NCI-H345 (cell line): ENCODE measurements at places on chromosomes 2 and 18.

GRCh38 chr2:28432362-28432761 is 39.7 kb downstream of the FOSL2 start:
- DNase-seq: no peak

DNA sequence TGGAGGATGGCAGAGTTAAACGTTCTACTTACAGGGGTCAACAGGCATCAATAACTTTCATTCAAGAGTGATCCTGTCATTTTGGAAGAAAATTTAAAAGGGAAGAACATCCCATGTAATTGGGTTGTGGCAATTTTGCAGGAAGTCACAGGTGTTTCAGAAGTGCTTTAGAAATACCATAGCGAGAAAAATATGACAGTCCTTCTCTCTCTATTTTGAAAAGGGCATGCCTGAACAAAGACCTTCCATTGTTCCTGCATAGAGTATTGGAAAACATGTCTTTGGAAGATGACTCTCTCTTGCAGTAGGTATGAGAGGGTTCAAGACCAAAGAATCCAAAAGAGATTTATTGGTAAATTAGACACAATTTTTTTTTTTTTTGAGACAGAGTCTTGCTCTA is 81.8 kb upstream of the SERTAD2 start:
- no peak for DNase-seq

GRCh38 chr2:191926671-191927070 is 79.8 kb upstream of the CAVIN2 start:
- DNase-seq: no peak

- DNase-seq: no peak
Measured at GRCh38 chr2:151792589-151792988, 35.6 kb downstream of the ARL5A start.

- no peak for DNase-seq
Measured at GRCh38 chr2:169136885-169137534, 67.6 kb downstream of the DHRS9 start.

DNA sequence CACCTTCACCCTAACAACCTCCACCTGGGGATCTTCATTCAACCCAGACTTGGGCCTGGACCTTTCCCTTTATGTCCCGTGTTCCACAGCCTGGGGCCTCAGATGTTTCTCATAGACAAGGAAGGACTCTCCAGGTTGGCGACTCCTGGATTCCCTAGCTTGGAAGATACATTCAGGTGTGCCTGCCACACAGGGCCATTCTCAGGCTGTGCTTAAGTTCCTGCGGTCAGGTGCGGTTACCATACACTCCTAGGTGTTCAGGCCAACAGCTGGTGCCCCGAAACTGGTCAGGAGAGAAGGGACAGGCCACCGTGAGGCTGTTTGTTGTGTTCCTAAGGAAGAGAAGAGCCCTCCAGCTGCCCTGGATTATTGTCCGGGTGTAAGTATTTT is 15.6 kb downstream of the SLC4A3 start:
- no peak for DNase-seq

DNA sequence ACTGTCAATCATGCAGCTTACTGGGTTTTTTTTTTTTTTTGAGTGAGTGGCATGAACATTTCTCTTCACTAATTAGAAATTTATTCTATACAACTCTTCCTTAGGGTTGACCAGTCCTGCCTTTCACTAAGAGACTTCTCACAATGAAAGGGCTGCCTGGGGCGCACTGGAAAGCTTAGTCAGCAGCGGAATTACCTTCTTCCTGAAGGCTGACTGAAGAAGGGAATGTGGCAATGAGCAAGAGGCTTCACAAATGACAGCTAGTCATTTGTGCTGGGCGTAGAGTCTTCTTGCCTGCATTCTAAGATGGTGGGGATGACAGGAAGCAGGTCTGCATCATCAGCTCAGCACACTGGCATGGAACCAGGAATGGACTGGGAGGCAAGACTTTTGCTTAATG is 15.6 kb upstream of the SCN3A start:
- no peak for DNase-seq

DNA sequence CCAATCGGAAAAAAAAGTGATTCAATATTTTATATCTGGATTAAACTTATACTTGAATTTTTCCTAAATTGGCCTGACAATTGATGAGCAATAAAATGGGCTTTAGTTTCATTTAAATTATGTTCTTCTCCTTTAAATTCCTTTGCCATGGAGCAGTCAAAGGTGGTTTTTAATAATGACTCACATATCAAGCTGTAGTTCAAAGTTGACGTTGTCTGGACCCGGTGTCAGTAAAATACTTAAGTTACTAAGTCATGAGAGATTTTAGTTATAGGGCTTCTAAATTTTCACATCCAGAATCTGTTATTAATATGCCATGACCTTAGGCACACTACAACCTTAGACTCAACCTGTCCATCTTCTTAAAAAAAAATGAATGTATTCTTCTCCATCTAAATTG is 62.5 kb downstream of the CDH2 start:
- DNase-seq: no peak

- peak; percentile 48 for DNase-seq
Measured at GRCh38 chr18:58670404-58671110, 708 bp upstream of the MALT1 start.

GRCh38 chr2:119012345-119013301 is 70.6 kb downstream of the MARCO start:
- peak; percentile 9 for DNase-seq

DNA sequence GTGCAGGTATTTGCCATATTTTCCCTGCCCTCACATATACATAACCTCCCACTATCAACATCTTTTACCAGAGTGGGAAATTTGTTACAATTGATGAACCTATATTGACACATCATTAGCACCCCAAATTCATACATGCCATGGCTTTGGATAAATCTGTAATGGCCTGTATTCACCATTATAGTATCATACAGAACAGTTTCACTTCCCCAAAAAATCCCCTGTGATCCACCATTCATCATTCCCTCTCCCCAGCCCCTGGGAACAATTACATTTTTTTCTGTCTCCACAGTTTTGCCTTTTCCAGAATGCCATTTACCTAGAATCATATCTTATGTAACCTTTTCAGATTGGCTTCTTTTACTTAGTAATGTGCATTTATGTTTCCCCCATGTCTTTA is 494.5 kb downstream of the RNF144A start:
- no peak for DNase-seq

DNA sequence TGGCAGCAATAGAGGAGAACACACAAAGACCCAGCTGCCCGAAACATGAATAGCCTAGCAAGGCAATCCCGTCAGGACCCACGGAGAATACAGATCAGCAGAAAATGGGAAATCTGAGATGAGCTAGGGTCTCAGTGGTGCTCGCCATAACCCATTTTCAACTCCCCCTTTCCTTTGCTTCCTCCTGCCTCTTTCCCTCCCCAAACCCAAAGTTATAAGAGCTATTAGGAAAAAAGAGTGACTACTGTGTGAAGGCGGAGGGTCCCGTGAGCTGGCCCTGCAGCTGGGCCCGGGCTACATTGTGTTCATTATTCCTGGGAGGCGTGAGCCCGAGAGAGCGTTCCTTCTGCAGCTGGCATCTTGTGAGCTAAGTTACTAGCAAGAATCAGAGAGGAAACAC is 118.4 kb downstream of the PID1 start:
- no peak for DNase-seq

DNA sequence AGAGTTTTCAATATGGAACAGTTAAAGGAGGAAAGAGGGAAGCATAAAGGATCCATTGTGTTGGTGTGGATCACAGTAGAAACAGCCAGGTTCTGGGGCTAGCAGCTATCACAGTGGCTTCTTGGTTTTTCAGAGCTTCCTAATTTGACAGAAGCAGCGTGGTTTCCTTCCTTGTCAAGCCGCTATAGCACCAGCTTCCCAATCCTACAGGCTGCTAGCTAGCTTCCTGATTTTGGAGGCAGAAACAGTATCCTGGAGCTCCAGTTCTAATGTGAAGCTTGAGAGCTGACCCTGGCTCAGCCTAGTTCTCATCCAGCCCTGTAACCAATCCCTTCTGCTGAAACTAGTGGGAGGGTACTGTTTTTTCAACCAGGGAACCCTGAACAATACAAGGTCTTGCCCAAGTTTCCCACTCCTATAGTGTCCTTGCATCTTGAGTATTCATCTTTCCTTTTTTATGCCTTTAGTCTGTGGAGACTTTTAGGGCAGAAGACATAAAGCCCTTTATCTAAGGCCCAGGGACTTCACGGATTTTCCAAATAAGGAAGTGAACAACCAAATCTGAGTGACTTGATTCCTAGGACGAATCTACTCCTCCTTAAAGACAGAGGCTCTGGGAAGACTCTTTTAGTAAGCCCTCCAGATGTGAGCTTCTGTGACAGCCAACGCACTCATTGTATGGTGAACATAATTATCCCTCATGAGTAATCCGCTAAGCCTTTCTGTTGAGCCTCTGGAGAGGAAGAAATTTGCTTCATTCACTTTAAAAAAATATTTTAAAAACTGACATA is 33.8 kb downstream of the CCDC93 start:
- DNase-seq: no peak

GRCh38 chr18:10459587-10459986 is 5.2 kb downstream of the APCDD1 start:
- no peak for DNase-seq

DNA sequence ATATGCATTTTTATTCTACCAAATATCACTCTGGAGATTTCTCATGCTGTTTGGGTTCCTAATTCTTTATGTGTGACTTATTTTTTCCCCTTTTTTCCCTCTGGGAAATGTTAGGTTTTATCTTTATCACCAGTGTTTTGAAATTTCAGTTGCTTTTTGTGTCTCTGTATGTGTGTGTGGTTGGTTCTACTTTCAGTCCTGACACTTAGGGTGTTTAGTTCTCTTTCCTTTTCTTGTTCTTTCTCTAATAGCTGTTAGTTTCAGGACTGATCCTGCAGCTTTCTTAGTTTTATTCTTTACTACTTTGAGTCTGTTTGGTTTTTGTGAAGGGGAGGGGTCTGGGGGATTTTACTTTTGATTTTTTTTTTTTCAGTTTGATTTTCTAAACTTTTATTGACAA is 23.1 kb downstream of the PPM1B start:
- no peak for DNase-seq

DNA sequence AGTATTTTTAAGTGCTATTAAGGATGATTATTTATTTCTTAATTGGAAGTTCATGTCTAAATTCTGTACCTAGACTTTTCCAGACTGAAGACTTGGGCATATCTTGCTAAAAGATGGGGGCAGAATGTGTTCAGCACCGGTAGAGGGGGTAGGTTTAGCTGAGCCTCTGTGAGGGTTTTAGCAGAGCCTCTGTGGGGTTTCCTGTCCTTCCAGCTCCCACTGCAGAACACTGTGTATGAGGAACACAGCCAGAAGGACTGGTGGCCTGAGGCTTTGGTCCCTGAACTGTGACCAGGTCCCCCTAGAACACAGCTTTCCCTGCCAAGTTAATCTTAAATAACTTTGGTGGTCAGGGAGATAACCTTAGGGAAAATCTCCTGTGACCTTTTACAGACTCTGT is 123.4 kb upstream of the EPC2 start:
- no peak for DNase-seq

- DNase-seq: no peak
Measured at GRCh38 chr18:59621027-59621426, 76.2 kb downstream of the CCBE1 start.

GRCh38 chr2:9230051-9230802 is 23.6 kb downstream of the ASAP2 start:
- no peak for DNase-seq

DNA sequence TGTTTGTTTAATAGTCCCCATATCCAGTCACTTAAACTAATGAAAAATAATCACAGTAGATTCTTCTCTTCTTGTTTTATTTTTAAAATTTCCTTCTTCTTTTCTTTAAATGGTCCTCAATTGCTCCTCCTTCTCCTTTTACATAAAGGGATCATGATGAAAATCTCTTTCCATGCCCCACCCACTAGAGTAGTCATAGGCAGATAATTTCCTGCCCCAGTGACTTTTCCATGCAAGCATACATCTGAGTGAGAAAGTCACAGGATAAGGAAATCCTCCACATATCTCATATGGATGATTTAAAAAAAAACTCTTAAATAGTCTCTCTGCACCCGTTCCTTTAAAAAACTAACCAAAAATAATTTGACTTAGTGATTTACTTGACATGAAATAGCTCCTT is 552.3 kb upstream of the SETBP1 start:
- no peak for DNase-seq

GRCh38 chr2:20343128-20343527 is 7.5 kb downstream of the PUM2 start:
- DNase-seq: no peak

- no peak for DNase-seq
Measured at GRCh38 chr2:11348209-11348749, 3.8 kb upstream of the ROCK2 start.

GRCh38 chr2:236977852-236978398 is 107.8 kb upstream of the COPS8 start:
- no peak for DNase-seq

GRCh38 chr2:233124421-233125080 is 64.4 kb downstream of the INPP5D start:
- DNase-seq: no peak

DNA sequence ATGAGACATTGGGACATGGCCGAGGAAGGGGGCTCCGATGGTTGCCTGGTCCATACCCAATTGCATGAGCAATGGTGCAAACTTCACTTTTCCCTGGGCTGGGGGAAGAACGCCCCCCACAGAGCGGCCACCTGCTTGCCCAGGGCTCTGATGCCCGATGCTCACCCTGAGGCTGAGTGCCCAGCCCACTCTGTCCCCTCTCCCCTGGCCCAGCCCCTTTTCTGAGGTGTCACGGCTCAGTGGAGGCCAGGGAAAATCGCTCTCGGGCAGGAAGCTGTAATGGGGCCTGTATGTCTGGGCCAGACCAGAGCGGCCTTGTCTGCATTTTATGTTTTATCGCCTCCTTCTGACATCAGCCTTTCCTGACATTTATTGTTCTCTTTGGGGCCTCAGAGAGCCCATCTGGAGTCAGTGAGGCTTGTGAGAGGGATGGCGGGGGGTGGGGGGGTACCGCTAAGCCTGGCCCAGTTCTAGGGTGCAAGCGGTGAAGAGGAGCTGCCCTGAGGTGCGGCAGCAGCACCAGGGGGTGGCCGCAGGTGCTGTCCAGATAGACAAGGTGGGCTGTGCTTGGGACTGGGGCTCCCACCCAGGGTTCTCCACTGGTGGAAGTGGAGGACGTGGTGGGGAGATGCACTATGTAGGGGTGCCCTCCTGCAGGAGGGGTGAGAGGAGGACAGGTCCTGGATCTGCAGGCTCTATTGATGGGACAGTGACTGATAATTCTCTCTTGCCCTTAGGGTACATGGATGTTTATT is 46.2 kb downstream of the INHBB start:
- no peak for DNase-seq
